ACHN (cell line): ENCODE measurements at places on chromosomes 6 and 20.

DNA sequence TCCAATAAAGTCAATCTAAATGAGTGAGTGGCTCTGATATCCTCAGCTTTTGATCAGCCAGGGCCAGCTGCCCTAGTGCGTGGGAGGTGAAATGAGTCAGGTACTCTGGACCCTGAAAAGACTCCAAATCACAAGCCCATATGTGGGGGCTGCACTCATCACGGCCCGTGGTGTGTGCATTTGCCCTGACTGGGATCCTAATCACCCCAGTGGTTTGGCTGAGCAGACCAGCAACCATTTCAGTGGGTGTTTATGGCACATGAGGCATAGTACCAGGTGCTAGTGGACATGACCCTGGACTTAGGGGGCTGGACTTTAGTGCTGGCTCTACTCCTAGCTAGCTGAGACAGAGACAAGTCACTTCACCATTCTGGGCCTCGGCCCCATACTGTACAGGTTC lies 39.4 kb downstream of the SCML4 start:
- no peak for DNase-seq

- DNase-seq: no peak
Measured at GRCh38 chr20:51486197-51487005, 56.1 kb downstream of the NFATC2 start.

DNA sequence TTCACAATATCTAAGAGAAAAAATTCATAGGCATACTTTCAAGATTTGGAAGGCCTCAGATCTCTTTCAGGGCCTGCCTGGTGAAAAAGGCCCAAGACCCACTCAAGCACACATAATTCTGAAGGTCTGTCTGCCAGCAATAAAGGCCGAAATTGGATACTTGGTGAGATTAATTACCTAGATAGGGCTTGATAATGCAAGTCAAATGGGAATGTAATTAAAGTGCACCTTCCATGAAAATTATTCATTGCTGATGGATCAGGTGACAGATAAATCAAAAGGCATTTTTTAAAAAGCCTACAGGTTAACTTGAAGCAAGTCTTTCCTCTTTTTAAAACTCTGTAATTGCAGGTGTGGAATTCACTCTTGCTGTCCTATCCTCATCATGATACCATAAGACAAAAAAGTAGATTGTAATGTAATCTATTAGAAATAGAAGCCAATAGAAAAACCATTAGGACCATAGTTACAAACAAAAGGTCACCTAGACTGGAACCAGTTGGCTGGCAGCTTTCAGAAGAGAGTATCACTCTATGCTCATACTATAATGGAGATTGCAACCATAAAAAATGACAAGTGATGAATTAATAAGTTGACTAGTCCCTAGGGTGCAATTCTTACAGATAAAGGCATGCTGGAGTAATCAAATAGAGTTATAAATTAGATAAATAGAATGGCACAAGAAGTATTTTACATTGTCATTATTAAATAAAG lies 77.3 kb downstream of the EPHA7 start:
- no peak for DNase-seq

- no peak for DNase-seq
Measured at GRCh38 chr20:14046534-14046933, 51.2 kb downstream of the MACROD2 start.
